ENCODE measurements at places on chromosomes 1 and 21. TPM values are rescaled to one million over a fixed set of nuclear protein-coding genes. Genes with fewer than 3 reads are reported as not detected.

GRCh38 chr1:97820470-97821188 lies 100.2 kb downstream of the DPYD start:
- no peak overlapping the region for H3K27ac ChIP-seq
- no peaks in the 10 kb centered on the region for H3K4me1 ChIP-seq
- no peak for DNase-seq
- no peaks in the 10 kb centered on the region for H3K27me3 ChIP-seq
- no peak overlapping the region for H3K4me3 ChIP-seq

DNA sequence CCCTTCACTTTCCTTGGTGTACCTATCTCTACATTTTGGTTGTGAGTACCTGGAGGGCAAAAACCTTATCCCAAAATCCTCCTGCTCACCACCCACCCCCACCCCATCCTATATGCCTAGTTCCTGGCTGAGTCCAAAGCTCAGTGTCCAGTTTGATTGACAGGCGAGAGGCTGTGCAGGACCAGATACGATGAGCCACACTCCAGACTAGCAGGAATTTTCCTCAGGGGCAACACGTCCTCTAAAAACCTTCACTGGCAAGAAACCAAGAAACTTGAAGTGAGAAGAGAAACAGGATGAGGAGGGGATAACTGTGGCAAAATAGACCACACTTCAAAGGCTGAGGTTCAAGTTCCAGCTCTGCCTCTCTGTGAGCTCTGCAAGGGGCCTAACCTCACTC lies 1.1 kb upstream of the SLAMF8 start:
- H3K27me3 ChIP-seq: no peaks in the 10 kb centered on the region
- no peak overlapping the region for H3K27ac ChIP-seq
- no peaks in the 10 kb centered on the region for H3K36me3 ChIP-seq
- no peak for DNase-seq
- H3K4me1 ChIP-seq: peaks cover 42% of the 10 kb centered on the region

DNA sequence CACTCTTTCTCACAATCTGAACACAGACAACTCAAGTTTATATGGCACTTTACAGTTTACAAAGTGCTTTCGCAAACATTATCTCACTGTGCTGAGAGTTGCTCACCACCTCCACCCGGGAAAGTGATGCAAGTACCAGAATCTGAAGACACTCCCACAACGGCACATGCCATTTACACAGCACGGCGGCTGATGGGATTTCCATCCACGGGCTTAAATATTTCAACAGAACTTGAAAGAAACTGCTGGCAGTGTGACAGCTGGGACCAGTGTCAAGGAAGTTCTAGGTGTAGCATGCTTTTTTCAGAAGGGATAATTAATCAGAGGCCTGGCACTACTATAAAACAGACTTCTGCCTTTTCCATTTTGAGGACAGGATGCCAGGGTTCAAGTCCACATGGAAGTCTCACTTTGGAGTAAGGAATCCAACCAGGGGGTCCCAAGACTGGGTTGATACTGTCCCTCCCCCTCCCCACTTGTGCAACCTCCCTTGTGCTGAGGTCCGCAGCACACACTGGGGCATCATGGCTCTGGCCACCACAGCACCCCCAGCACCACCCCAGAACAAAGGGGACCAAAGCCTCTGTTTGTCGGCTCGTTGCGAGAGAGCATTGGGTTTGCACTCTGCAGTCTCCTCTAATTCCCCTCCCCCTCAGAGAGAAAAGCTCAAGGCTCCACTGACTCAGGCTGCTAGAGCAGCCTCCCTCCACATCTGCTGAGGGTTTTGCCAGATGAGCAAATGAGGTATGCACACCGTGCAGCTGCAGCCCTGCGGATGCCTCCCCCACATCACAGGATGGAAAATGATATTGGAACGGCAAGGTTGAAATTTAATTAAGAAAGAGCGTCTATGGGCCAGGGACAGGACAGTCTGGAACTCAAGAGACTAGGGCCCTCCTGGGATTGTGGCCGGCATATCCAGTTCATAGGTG lies 154.9 kb downstream of the TGFBR3 start:
- peaks cover 42% of the 10 kb centered on the region for H3K4me1 ChIP-seq
- peak; percentile 11 for DNase-seq
- H3K27ac ChIP-seq: no peak overlapping the region
- no peak overlapping the region for H3K4me3 ChIP-seq
- no peaks in the 10 kb centered on the region for H3K27me3 ChIP-seq

- peak; percentile 60 for DNase-seq
- peak overlapping the region; percentile 84 for H3K27ac ChIP-seq
- no peaks in the 10 kb centered on the region for H3K27me3 ChIP-seq
- peaks cover 98% of the 10 kb centered on the region for H3K4me1 ChIP-seq
These were observed 23.8 kb upstream of the LRRC8C start for GRCh38 chr1:89608984-89609725.

DNA sequence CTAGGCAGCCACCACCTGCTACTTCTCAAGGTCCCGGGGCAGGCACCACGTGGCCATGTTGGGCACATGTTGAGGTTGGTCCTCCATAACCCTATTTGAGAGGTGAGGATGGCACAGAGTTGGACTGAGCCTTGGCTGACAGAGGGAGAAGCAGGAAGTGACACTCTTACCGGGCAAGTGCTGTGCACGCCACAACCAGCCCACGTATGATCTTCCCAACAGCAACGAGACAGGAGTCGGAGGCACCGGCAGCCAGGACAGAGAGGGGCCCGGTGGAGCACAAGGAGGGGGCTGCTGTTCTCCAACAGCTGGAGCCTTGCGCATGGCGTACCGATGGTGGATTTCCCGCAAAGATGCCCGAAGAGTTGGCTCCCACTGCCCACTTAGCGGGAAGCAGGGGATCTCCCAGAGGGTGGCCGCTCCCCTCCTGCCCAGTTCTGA lies 3.4 kb downstream of the CLEC20A start:
- no peak overlapping the region for H3K4me3 ChIP-seq
- no peak for DNase-seq
- H3K36me3 ChIP-seq: no peaks in the 10 kb centered on the region
- peaks cover 4% of the 10 kb centered on the region for H3K27me3 ChIP-seq
- no peaks in the 10 kb centered on the region for H3K4me1 ChIP-seq

DNA sequence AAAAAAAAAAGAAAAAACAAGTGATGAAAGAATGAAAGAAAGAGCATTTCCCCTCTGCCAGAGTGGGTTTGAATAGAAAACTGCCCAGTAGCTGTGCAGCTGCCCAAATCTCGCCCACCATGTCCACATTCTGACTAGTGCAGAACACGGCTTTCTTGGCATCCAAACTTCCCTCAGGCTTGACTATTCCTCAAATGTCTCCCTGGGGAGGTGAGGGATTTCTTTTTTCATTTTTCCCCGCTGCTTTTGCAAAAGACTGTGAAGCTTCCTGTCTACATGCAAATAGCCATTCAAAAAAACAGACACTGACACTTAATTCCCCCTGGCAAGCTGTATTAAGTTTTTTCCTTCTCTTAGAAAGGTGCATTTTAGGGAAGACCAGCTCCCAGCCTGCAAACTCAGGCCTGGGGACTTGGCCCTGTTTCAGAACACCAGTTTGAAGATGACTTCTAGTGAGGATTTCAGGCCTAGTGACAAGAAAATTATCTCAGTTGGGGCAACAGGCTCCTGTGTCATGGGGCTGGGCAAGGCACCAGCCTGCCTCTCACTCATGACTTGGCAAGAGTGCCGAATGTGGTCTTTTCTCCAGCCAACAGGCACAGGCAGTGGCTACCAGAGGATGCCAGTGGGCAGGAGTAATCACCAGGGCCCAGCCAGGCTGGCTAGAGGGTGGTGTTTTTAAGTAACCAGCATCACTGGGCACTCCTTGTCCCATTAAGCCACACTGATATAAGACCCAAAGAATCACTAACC lies 178.1 kb upstream of the NFIA start:
- no peak for DNase-seq
- no peaks in the 10 kb centered on the region for H3K27me3 ChIP-seq
- H3K27ac ChIP-seq: no peak overlapping the region
- H3K36me3 ChIP-seq: no peaks in the 10 kb centered on the region

DNA sequence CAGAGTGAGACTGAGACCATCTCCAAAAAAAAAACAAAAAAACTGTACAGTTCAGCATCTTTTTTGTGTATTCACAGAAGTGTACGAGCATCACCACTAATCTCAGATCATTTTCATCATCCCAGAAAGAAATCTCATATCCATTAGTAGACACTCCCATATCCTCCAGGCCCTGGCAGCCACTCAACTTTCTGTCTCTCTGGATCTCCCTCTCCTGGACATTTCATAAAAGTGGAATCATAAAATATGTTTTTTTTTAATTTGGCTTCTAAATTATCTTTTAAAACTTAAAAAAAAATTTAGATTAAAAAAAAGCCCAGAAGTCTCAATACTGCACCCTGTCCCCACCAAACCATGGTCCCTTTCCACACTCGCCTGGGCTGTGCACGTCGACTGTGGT lies 22.1 kb downstream of the RIPPLY3 start:
- no peak overlapping the region for H3K27ac ChIP-seq
- H3K36me3 ChIP-seq: no peaks in the 10 kb centered on the region
- no peak overlapping the region for H3K4me3 ChIP-seq
- H3K4me1 ChIP-seq: no peaks in the 10 kb centered on the region

- H3K27ac ChIP-seq: no peak overlapping the region
- no peaks in the 10 kb centered on the region for H3K27me3 ChIP-seq
- H3K4me3 ChIP-seq: no peak overlapping the region
- H3K4me1 ChIP-seq: peaks cover 39% of the 10 kb centered on the region
These were observed 4.8 kb downstream of the ABCB10 start for GRCh38 chr1:229553621-229554130.

DNA sequence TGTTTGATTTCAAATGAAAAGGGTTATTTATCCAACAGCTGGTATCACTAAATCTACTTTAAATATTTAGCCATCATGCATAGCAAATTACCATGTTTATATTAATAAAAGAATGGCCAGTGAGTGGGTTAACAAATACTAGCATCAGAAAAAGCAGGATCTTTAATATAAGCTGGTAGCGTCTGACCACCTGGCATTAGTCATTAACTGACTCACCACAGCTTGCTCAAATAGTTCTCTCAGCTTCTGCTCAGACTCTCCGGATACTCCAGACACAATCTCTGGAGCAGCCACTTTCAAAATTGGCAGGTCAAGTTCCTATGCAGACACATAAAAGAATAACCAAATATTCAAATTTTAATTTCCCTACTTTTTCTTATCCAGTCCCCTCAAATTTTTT lies 29.6 kb downstream of the NVL start:
- peaks cover 59% of the 10 kb centered on the region for H3K36me3 ChIP-seq
- no peak for DNase-seq
- H3K27me3 ChIP-seq: no peaks in the 10 kb centered on the region
- no peak overlapping the region for H3K4me3 ChIP-seq

- H3K4me1 ChIP-seq: no peaks in the 10 kb centered on the region
- no peak overlapping the region for H3K4me3 ChIP-seq
- H3K27ac ChIP-seq: no peak overlapping the region
- H3K27me3 ChIP-seq: no peaks in the 10 kb centered on the region
- H3K36me3 ChIP-seq: no peaks in the 10 kb centered on the region
- no peak for DNase-seq
These were observed 29.3 kb upstream of the SRSF10 start for GRCh38 chr1:24009406-24009805.

- DNase-seq: no peak
- no peak overlapping the region for H3K4me3 ChIP-seq
These were observed 135.6 kb downstream of the CYYR1 start for GRCh38 chr21:26437326-26438009.

Gene S100A8
- 1.6 TPM for polyA plus RNA-seq

Gene MARK1
- not detected for polyA plus RNA-seq

Gene DVL1
- polyA plus RNA-seq: 0.19 TPM

Gene ITLN2
- not detected for polyA plus RNA-seq

Gene MIXL1
- not detected for polyA plus RNA-seq

Gene CACHD1
- polyA plus RNA-seq: not detected

All from CD4-positive, alpha-beta memory T cell (primary cell).